ENCODE measurements at places on chromosomes 12 and 14.
A peak's percentile ranks its signal among the peaks of the same experiment; 100 is the strongest.

DNA sequence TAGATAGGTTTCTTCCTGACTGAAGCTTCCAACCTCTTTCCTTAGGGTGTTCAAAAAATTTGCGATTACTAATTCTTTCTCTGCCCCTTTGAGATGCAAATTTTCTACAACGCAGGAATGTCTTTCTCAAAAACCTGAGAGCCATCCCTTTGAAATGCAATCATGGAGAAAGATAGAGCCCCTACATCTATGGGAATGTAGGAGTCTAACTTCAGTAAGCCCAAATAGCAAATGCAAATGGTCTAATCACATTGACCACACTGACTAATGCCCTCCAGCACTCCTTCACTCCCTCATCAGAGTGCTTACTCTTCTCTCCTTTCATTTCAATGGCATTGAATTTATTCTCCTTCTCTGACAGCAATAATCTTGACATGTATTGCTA lies 107.1 kb downstream of the SLC6A15 start:
- no peak for DNase-seq

GRCh38 chr12:63928305-63928704 lies 83.8 kb downstream of the SRGAP1 start:
- DNase-seq: no peak

GRCh38 chr14:70666361-70666686 lies 24.6 kb downstream of the TTC9 start:
- DNase-seq: no peak

GRCh38 chr12:14367040-14367661 lies 1.7 kb downstream of the ATF7IP start:
- no peak for DNase-seq

DNA sequence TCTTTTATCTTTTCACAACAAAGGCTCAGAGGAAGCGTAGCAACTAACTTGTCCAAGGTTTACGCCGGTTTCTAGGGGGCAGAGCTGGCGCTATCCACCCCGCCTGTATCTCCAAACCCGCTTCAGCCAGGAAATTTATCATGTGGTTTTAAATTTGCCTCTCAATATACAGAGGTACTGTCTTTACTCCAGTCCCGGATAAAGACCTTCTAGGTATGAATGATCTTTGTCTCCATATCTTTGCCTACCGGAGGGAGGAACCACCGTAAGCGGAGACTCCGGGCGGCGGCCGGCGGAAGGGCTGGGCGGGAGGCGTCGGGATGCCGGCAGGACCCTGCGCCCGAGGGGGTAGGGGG lies 693 bp upstream of the RIMKLB start:
- DNase-seq: no peak

- no peak for DNase-seq
Observed at GRCh38 chr12:10771132-10771733, 31.2 kb downstream of the TAS2R7 start.

GRCh38 chr12:52884526-52885293 lies 20.2 kb downstream of the KRT8 start:
- peak; percentile 67 for DNase-seq

GRCh38 chr14:105855893-105856675 lies 329.7 kb downstream of the TMEM121 start:
- no peak for DNase-seq

GRCh38 chr14:61927520-61927919 lies 165.3 kb downstream of the SNAPC1 start:
- no peak for DNase-seq

DNA sequence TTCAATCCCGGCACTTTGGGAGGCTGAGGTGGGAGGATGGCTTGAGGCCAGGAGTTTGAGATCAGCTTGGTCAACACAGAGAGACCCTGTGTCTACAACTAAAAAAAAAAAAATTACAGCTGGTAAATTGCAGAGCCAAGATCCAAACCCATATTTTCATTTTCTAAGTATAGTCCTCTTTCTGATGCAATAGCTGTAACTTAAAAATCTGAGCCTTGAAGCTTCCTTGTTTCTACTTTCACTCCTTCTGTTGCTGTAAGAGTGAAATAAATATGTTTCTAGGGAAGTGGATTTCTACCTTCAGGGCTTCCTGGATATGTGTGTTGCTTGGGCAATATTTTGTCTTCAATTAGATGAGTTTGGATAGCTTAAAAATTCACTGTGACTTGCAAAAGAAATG lies 42.0 kb upstream of the PRICKLE1 start:
- DNase-seq: no peak

GRCh38 chr12:126772171-126772864 lies 1494.7 kb upstream of the TMEM132C start:
- peak; percentile 43 for DNase-seq

GRCh38 chr14:64082837-64083236 lies 211.3 kb downstream of the ESR2 start:
- DNase-seq: no peak

- no peak for DNase-seq
Observed at GRCh38 chr14:35213143-35213788, 78.9 kb upstream of the PSMA6 start.

DNA sequence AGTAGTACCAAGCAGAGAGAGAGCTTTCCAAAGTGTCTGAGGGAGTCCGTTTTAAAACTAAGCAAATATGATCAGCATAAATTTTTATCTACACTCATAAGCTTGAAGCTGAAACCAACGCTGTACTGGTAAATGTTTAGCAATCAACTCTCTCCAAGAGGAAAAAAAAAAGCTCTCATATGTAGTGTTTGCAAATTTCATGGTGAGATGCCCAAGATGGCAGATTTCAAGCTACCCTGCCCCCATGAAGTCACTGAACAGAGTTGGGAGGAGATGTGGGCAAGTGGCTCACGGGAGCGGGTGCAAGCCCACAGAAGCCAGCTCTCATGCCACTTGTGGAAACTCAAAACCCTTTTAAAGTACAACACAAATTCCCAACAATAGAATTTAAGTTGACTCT lies 475.8 kb downstream of the BCAT1 start:
- DNase-seq: no peak

- DNase-seq: no peak
Observed at GRCh38 chr14:52846591-52846990, 55.2 kb upstream of the GNPNAT1 start.

- no peak for DNase-seq
Observed at GRCh38 chr12:93943780-93944179, 204.6 kb upstream of the PLXNC1 start.

DNA sequence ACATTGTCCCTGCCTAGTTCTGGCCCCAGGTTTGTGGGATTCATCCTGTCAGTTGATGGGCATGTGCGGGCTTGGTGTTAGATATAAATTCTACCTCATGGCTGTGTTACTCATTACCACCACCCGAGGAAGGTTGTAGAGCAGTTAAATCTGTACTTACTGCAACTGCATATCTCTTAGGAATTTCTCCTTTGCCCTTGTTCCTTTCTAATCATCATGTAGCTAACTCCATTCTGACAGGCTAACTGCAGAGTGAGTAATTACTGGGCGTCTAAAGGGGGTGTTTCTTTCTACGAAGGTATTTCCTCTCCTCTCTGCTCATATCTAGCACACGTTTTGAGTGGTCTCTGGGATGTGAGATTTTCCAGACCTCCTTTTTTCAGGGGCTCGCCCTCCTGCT lies 1076.7 kb downstream of the TMTC2 start:
- no peak for DNase-seq

- no peak for DNase-seq
Observed at GRCh38 chr12:94272280-94272679, 123.9 kb downstream of the PLXNC1 start.

GRCh38 chr14:66135831-66136230 lies 350.3 kb upstream of the CCDC196 start:
- DNase-seq: no peak

GRCh38 chr12:108338915-108339657 lies at the start of gene CMKLR1:
TSS of gene CMKLR1 (minus strand) at chr12:108339311. CDS start at chr12:108293591, 45,720 bp downstream.
- no peak for DNase-seq

- DNase-seq: no peak
Observed at GRCh38 chr12:102023343-102023930, 38.4 kb downstream of the WASHC3 start.

DNA sequence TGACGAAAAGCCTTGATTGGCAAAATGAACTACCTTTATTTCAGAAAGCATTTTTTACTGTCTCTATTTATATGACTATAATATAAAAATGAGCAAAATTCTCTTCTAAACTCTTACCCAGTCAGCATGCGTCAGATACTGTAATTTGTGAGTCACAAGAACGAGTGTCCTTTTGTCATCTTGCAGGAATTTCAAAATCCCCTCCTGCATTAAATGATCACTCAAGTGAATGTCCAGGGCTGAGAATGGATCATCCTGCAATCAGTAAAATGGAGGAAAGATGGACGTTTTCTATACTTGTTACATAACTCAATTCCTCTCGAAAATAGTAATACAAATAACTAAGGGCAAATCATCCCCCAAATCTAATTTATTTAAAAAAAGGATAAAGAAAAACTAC lies 77.7 kb upstream of the KCNJ8 start:
- DNase-seq: no peak

DNA sequence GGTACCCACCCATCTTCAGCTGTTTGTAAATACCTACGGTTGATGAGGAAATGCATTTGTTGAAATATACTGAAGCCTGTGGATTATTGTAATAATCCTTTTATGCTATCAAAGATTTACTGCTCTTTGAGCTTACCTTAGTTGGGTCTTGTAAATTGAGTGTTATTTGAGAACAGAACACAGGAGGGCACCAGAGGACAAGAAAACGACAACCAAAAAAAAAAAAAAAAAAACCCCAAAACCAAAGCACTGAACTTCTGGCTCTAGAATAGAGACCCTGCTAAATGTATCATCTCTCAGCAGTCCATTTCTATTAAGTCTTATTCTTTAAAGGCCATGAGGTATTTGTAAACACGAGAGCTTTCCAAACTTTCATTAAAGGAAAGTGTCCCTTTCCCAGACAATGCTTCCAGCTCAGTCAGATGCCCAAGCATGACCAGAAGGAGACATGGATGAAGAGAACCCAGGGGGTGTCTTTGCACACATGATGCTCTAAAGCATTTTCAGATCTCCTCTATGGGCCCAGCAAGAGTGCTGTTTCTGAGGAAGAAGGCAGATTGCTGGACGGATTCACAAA lies 763.9 kb downstream of the NRXN3 start:
- DNase-seq: no peak

DNA sequence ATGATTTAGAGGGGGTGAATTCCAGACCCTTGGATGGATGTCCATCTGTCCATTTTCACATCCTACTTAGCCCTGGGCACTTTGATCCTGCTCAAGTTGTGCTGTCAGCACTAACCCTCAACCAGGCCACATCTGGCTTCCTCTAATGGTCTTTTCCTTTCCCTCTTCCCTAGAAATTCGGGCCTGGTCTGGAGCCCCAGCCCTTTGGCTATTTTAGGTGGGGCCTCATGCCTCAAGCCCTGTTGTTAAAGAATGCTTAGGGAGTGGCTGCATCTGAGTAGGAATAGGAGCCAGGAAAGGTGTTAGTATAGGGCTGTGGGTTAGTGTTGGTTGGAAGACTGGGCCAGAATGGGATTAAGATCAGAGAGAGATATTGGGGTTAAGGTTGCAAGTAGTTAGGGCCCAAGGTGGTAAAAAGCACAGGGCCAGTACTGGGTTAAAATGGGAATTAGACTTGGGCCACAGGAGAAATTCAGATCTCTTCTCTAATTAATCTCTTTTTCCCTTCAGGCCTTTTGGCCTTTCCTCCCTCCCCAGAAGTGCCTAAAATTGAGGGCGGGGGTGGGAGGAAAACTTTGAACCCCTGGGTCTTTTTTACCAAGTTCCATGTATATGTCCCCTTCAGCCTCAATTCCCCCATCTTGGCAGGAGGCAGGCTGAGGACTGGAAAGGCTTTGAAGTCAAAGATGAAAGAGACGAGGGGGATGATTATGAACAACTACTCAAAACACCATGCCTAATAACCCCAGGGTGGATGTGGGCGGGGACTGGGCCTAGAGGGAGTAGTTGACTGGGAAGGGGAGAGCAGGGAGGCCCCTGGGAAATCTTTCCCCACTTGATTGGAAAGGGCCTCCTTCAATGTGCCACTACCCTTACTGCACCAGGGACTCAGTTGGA lies 4.0 kb upstream of the ZNF385A start:
- DNase-seq: no peak

Measured in stimulated activated naive CD4-positive, alpha-beta T cell treated with Interleukin-2 at 50 U/mL for 16 hours (primary cell).